ENCODE measurements at places on chromosomes 6 and 20. TPM values are rescaled to one million over a fixed set of nuclear protein-coding genes. Genes with fewer than 3 reads are reported as not detected.

The CALHM5 gene
- total RNA-seq: 0.06 TPM

The CALHM4 gene
- not detected for total RNA-seq

The CITED2 gene
- 33.3 TPM for total RNA-seq

The TAGAP gene
- not detected for total RNA-seq

The CST2 gene
- 0.27 TPM for total RNA-seq

The CAPN11 gene
- total RNA-seq: not detected

The GABRR2 gene
- not detected for total RNA-seq

The GNRH2 gene
- not detected for total RNA-seq

The C6orf62 gene
- total RNA-seq: 53.0 TPM

The ANKRD66 gene
- total RNA-seq: not detected

The C20orf144 gene
- total RNA-seq: not detected

The ZNF451 gene
- total RNA-seq: 8.9 TPM

The MATN4 gene
- 0.09 TPM for total RNA-seq

The HUS1B gene
- 0.31 TPM for total RNA-seq

The CRISP3 gene
- not detected for total RNA-seq

The COL9A3 gene
- 0.96 TPM for total RNA-seq

The BANF2 gene
- total RNA-seq: not detected

The NHLRC1 gene
- 1.8 TPM for total RNA-seq

The ME1 gene
- total RNA-seq: 40.5 TPM

The FITM2 gene
- total RNA-seq: 9.6 TPM

The SLC13A3 gene
- not detected for total RNA-seq

The SAMD5 gene
- total RNA-seq: 0.62 TPM

The TMC2 gene
- total RNA-seq: not detected

The C6orf132 gene
- total RNA-seq: 2.5 TPM

The GSTA2 gene
- not detected for total RNA-seq

The FAM162B gene
- not detected for total RNA-seq

The HLA-DPA1 gene
- total RNA-seq: not detected

The PACSIN1 gene
- 0.05 TPM for total RNA-seq

The DPPA5 gene
- not detected for total RNA-seq

The ARMH2 gene
- total RNA-seq: not detected

The GTSF1L gene
- total RNA-seq: not detected

The ULBP2 gene
- total RNA-seq: 2.9 TPM

The BMP6 gene
- 20.7 TPM for total RNA-seq

The REV3L gene
- total RNA-seq: 6.6 TPM

The TUBE1 gene
- 5.9 TPM for total RNA-seq

The CLDN20 gene
- not detected for total RNA-seq

The ILRUN gene
- 30.3 TPM for total RNA-seq

The SLC17A3 gene
- 1.0 TPM for total RNA-seq

The CENPQ gene
- total RNA-seq: 6.1 TPM

The TMEM14C gene
- total RNA-seq: 151 TPM

The AGER gene
- total RNA-seq: 1.3 TPM

The MEA1 gene
- total RNA-seq: 96.0 TPM

The CST4 gene
- not detected for total RNA-seq

The EYA2 gene
- 2.5 TPM for total RNA-seq
